Right atrium auricular region (tissue), 2 donors: ENCODE measurements at places on chromosomes 6 and 20.
A peak's percentile ranks its signal among the peaks of the same experiment; 100 is the strongest.

DNA sequence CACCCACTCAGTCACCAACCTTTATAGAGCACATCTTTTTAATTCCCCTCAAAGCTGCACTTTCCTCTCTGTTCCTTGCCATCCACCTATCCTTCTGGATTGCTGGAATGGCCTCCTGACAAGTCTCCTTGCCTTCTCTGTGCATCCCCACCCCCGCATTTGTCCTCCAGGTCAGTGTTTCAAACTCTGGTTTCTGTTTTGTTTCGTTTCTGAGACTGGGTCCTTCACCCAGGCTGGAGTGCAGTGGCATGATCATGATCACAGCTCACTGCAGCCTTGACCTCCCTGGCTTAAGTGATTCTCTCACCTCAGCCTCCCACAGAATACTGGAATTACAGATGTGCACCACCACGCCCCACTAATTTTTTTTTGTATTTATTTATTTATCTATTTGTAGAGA lies 96.2 kb downstream of the PLCB1 start:
- no peak overlapping the region for H3K27ac ChIP-seq
- no peaks in the 10 kb centered on the region for H3K36me3 ChIP-seq
- no peak overlapping the region for H3K4me3 ChIP-seq
- H3K27me3 ChIP-seq: no peaks in the 10 kb centered on the region

DNA sequence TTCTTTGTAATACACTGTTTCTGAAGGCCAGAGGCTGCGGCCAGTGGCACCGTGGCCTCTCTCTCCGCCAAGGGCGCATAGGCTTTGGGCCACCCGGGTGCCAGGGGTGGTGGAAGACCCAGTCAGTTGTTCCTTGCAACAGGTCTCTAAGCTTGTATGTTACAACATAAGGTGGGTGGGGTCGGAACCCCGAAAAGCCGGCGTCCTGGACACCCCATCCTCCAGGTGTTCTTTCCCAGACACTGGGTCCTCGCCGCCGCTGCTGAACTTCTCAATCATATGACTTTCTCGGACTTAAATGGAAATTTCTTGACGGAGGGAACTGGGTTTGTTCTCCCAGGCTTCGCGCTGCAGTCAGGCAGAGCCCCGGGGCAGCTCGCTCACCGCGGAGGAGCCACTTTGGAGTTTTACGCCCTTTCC lies 983 bp upstream of the KCNQ5 start:
- no peak for DNase-seq
- no peaks in the 10 kb centered on the region for H3K36me3 ChIP-seq
- peaks cover 38% of the 10 kb centered on the region for H3K4me1 ChIP-seq
- H3K27ac ChIP-seq: no peak overlapping the region

GRCh38 chr6:34143196-34143883 lies 2.5 kb downstream of the GRM4 start:
- H3K36me3 ChIP-seq: no peaks in the 10 kb centered on the region
- no peak overlapping the region for H3K27ac ChIP-seq
- H3K27me3 ChIP-seq: peaks cover 22% of the 10 kb centered on the region

GRCh38 chr20:44126445-44126844 lies 60.5 kb downstream of the JPH2 start:
- H3K4me1 ChIP-seq: peaks cover 41% of the 10 kb centered on the region
- peaks cover 6% of the 10 kb centered on the region for H3K36me3 ChIP-seq
- H3K27me3 ChIP-seq: no peaks in the 10 kb centered on the region
- H3K4me3 ChIP-seq: no peak overlapping the region
- no peak overlapping the region for H3K27ac ChIP-seq

GRCh38 chr6:28349892-28350737 lies at the start of gene ZKSCAN3:
Gene ZKSCAN3 (plus strand): TSS chr6:28349947. CDS start chr6:28359587, 9,640 bp downstream.
- peak within 1 kb of the TSS; percentile 77 for H3K27ac ChIP-seq
- no peaks in the 10 kb centered on the region for H3K36me3 ChIP-seq
- no peaks in the 10 kb centered on the region for H3K4me1 ChIP-seq
- DNase-seq: peak; percentile 87
- peak within 1 kb of the TSS; percentile 81 for H3K4me3 ChIP-seq

GRCh38 chr20:44532981-44533331 lies 11.1 kb upstream of the SERINC3 start:
- H3K27me3 ChIP-seq: no peaks in the 10 kb centered on the region
- H3K4me1 ChIP-seq: no peaks in the 10 kb centered on the region
- no peaks in the 10 kb centered on the region for H3K36me3 ChIP-seq
- H3K27ac ChIP-seq: peak overlapping the region; percentile 88
- no peak for DNase-seq

GRCh38 chr6:96299525-96299924 lies 222.1 kb upstream of the UFL1 start:
- DNase-seq: no peak
- H3K27me3 ChIP-seq: no peaks in the 10 kb centered on the region
- no peaks in the 10 kb centered on the region for H3K4me1 ChIP-seq
- no peak overlapping the region for H3K4me3 ChIP-seq
